Activated CD8-positive, alpha-beta memory T cell treated with anti-CD3 and anti-CD28 coated beads, Interleukin-2, amount 10 ng/mL, durations not matched to agents 7 days and 5 days (primary cell): ENCODE measurements at places on chromosomes 13 and 19.
A peak's percentile ranks its signal among the peaks of the same experiment; 100 is the strongest.

DNA sequence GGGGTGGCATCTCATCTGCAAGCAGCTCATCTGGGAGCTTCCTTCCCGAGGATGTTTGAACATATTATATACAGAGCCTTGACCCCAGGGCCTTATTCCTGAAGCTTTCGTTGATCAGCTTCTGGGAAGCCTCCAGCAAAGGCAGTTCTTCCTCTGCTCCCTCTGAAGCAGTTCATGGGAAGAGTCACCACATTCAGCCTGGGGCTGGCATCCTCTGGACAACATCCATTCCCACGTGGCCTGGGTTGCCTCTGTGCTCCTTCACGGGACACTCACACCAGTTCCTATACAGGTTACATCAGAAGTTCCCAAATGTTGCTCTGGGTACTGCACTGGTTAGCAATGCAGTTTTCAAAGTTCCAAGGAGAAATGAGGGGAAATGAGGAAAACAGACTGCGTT is 29.6 kb downstream of the COL4A2 start:
- DNase-seq = no peak

DNA sequence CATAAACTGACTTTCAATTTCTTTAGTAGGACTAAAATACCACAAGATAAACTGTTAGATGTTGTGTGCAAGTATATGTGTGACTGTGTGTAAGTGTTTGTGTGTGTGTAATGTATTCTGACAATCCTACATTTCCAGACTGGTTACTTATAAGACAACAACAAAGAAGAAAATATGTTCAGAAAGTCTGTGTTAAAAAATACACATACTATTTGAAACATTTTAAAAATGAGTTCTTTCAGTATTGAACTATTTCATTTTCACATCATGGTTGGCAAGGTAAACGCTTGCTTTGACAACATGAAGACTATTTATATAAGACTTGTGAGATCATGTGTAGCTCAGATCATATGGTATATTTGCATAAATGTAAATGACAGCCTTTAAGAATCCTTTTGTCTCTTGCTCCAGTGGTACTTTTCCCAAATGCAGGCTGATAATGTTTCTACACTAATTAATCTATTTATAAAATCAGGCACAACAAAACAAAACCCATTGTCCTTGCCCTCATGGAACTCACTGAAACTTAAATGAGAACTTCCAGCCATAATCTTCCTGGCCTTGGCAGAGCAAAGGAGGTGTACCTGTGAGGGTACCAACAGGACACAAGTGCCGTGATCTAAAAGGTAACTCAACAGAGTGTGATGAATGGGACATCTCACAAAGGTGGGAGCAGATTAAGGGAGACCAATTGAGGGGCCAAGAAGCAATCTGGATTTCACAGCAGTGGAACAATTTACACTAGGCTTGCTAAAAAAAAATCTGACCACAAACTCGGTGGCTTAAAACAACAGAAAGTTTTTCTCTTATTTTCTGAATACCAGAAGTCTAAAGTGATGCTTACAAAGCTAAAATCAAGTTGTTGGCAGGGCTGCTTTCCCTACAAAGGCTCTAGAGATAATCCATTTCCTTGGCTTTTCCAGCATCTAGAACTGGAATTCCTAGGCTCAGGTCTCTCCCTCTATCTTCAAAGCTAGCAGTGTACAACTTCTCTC is 349.0 kb downstream of the TBC1D4 start:
- DNase-seq = no peak

DNA sequence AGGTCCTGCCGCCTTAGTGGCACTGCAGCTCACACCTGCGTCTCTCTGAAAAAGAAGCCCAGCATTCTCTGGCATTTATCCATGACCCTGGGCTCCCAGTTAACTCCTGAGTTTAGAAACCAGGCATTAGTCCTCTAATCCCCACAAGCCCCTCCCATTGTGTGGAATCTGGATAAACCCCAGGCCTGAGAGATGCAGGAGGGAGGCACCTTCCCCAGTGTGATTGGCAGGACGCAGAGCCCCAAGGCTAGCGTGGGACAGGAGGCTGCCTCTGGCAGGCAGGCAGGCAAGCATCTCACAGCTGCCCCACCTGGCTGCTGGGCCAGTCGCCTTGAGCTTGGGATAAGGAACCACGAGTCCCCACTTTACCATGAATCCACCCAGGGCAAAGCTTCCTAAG is 11.0 kb upstream of the SERPINE3 start:
- no peak for DNase-seq

- no peak for DNase-seq
These were observed 10.2 kb downstream of the KCNRG start for GRCh38 chr13:50025436-50025835.

GRCh38 chr19:511101-511851 is 4.0 kb downstream of the TPGS1 start:
- DNase-seq = peak; percentile 89

DNA sequence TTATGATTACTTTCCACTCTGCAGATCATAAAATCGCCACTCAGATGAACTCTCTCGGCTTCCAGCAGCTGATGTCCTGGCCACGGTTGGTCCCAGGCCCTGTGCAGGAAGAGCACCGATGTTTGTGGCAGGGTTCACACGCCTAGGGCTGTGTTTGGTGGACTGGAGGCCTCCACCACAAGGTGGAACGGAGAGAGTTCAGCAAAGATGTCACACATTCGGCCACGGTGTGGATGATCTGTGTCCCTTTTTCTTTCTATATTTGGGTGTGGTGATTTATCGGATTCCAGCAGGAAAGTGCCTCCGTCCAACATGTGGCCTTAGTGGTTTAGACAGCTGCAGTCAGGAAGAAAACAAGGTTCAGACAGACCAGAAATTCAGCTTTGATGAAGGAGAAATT is 521 bp upstream of the SHISA2 start:
- DNase-seq = no peak

DNA sequence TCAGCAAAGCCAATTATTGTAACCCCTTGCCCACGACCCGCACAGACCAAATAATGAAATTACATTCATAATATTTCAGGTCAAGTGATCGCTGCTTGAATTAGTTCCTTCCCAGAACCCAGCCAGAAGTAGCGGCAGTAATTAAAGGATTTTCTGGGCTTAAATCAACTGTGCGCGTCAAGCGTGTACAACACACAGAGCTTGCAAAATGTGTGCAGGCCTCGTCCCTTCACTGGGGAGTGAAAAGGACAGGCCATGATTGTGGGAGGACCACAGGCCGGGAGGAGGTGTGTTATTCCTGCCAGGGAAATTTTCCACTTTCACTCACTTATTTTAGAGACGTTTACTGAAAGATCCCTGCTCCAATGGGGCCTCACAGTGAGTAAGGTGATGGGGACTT is 84.9 kb downstream of the CHST8 start:
- DNase-seq = no peak

- DNase-seq = no peak
These were observed 2.5 kb upstream of the DCT start for GRCh38 chr13:94481941-94482340.

GRCh38 chr13:106105153-106105552 is 430.3 kb downstream of the EFNB2 start:
- no peak for DNase-seq

- no peak for DNase-seq
These were observed 31.1 kb downstream of the DNM2 start for GRCh38 chr19:10748927-10749434.

DNA sequence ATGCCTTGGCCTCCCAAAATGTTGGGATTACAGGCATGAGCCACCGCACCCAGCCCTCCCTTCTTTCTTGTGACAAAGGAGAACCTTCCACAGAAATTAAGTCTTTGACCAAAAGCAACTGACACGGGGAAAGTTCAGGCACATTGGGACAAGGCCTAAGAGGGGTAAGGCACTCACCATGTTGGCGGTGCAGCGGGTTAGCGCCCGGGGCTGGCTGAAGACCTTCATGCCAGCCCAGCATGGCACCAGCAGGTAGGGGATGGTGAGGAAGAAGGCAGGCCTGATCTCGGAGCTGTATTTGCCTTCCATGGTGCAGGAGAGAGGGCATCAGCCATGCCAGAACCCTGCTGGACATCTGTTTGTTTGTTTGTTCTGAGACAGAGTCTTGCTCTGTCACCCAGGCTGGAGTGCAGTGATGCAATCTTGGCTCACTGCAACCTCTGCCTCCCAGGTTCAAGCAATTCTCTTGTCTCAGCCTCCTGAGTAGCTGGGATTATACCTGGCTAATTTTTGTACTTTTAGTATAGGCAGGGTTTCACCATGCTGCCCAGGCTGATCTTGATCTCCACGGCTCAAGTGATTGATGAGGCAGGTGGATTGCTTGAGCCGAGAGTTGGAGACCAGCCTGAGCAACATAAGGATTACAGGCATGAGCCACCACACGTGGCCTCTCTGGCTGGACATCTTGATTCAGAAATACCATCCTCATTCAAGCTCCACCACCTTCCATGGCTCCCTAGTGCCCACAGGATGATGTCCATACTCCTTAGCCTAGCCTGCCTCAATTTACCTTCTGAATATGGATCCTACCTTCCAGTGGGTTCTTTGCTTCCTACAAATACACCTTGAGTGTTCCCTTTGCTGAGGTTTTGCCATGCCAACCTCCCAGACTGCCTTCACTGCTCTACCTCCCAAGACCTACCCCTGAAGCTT is 4.4 kb downstream of the TM6SF2 start:
- no peak for DNase-seq

DNA sequence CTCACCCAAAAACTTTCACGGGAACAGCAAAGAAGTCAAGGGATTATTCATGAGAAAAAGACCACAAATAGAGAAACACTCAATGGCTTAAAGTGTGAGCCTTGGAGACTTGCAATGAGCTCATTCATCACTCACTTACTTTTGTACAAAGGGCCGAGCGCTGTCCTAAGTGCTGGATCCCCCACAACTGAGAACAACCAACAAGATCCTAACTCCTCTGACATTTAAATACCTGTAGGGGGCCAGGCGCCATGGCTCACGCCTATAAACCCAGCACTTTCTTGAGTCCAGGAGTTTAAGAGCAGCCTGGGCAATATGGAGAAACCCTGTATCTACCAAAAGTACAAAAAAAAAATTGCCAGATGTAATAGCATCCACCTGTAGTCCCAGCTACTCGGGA is 29.4 kb upstream of the ZNF507 start:
- no peak for DNase-seq

- no peak for DNase-seq
These were observed 264.7 kb downstream of the IRS2 start for GRCh38 chr13:109521719-109522118.

GRCh38 chr13:103033999-103034398 is 32.2 kb downstream of the SLC10A2 start:
- DNase-seq = no peak

- DNase-seq = no peak
These were observed 25.6 kb downstream of the EDNRB start for GRCh38 chr13:77893066-77893465.

DNA sequence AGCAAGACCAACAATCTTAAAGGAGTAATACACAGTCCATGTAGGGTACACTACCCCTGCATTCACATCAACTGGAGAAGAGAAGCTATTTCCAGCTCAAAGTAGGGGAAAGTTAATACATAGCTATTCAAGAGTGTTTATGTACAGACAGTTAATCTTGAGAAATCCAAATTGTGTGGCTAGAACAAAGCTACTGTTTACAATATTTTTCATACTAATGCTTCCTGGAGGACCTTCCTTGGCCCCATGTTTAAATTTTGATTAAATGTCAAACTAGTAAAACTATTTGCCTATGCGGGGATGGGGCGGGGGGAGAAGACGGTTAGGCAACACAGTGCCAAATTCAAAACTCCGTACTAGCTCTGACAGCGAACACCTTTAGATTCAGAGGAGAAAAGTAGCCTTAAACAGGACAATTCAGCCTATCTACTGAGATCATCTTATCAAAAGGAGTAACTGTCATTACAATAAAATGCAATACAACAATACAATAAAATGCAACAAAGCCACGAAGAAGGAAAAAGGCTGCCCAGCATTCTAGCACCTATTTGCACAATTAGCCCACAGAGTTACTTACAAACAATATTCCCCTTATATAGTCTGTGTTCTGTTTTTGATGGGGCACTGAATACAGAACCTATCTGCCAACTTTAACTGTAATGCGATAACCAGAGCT is 29.1 kb downstream of the BRD4 start:
- no peak for DNase-seq

DNA sequence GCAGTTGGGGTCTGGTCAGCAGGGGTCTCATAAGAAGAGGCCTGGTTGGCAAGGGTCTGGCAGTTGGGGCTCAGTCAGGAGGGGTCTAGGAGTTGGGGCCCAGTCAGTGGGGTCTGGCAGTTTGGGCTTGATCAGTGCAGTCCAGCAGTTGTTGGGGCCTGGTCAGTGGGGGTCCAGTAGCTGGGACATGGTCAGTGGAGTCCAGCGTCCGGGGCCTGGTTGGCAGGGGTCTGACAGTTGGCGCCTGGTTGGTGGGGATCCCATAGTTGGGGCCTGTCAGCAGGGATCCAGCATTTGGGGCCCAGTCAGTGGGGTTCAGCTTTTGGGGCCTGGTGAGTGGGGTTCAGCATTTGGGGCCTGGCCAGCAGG is 60.5 kb upstream of the TPM4 start:
- no peak for DNase-seq

DNA sequence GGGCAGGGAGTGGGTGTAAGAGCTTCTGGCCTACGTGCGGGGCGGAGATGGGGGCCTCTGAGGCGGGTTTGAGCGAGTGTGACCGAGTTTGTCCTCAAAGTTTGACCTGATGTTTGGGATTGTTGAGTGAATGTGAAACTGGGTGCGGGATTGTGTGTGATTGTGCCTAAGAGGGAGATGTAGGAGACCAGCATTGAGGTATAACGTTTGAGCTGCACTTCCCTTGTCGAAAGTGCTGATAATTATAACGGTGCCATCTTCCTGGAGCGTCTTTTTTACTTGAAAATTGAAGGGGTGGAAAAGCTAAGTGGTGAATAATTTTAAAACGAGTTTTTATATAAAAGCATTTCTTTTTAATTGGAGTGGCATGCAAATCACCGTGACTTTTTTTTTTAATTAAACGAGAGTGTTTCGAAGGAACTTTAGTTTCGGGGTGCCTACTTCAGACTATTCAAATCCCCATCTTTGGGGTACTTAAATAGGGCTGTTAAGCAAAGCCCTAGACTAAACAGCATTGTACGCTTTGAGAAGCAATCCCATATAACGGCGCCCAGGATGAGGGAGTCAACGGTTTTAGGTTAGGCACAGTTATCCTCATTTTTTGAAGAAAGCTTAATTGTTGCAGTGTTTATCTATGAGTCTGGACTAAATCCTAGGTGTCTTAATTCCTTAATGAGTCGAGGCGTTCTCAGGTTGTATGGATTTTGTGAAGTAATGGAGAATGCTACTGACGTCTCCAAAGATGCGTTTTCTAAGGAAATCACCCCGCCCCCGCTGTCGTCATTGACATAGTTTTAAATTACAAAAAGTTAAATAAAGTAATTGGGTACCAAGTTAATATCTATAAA is 594 bp downstream of the ZNF146 start:
- DNase-seq = peak; percentile 45

GRCh38 chr19:10420444-10421239 is at the start of gene PDE4A:
TSS of gene PDE4A (plus strand) at chr19:10420538. CDS start at chr19:10420765, 227 bp downstream.
- DNase-seq = peak; percentile 89

DNA sequence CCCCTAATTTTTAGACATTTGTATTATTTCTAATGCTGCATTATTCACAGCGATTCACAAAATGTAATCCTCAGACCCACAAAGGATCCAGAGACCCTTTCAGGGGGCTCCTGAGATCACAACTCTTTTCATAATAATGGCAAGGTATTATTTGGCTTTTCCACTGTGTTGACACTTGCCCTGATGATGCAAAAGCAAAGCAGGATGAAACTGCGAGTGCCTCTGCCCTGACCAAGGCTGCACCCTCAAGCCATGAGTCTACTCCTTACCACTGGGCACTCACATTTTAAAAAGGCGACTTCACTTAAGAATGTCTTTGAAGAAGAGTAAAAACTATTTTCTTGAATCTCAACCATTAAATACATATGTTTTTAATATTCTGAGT is 11.4 kb downstream of the ELF1 start:
- DNase-seq = peak; percentile 50
